ENCODE measurements at places on chromosomes 4 and X.

DNA sequence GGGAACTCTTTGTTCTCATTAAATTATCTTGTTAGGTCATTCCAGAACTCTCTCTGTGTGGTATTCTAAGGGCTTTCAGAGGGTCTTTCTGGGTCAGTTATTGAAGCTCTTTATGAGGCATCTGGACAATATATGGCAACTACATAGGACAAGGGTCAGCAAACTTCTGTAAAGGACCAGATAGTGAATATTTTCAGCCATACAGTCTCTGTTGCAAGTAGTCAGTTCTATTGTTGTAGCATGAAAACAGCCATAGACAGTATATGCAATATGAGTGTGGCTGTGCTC lies 35.1 kb downstream of the HADH start:
- DNase-seq, result no peak

DNA sequence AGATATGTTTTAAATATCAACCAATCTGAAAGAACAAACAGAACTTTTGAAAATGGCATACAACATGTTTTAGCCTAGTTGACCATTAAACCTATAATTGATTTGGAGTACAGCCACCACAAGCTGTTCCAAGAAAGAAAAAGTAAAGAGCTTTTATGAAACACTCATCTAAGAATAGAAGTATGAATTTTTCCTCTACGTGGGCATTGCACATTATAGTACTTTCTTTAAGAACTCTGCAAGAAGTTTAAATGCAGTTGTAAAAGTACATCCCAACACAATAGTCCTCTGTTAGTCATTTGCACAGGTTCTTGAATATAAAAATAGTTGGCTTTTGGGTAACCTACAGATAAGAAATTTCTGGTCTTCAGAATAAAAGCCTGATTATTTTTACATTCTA lies 933.6 kb upstream of the ADGRL3 start:
- DNase-seq, result no peak

DNA sequence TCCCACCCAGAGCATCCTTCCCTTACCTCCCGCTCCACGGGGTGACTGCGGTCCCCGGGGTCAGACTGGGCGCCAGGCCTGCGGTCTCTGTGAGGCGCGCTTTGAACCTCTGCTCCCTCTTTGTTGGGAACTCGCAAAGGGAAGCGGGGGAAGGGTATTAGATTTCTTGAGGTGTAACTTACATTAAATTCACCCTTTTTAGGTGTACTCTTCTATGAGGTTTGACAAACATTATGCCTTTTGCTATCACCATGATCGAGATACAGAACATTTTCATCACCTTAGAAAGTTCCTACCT lies 569 bp downstream of the DCK start:
- DNase-seq, result no peak

DNA sequence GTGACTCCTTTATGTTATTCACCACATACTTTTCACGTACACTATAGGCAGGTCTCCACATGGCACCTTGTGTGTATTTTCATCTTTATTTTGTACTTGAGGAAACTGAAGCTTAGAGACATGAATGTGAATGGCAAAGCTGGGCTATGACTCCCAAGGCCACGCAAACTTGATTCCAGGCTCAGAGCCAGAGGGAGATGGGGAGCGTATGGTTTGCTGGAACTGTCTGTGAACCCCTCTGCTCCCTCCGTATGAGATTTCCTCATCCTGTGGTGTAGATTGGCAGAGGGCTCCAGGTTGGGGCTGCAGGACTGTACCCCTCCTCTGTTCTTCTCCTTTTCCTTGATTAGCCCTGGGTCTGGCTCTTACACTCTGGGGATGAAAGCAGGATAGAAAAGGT lies 16.1 kb upstream of the STARD8 start:
- DNase-seq, result no peak

GRCh38 chrX:154715825-154716224 lies 35.1 kb downstream of the GAB3 start:
- DNase-seq, result no peak

GRCh38 chr4:165085946-165086345 lies 26.7 kb downstream of the TMEM192 start:
- DNase-seq, result no peak

DNA sequence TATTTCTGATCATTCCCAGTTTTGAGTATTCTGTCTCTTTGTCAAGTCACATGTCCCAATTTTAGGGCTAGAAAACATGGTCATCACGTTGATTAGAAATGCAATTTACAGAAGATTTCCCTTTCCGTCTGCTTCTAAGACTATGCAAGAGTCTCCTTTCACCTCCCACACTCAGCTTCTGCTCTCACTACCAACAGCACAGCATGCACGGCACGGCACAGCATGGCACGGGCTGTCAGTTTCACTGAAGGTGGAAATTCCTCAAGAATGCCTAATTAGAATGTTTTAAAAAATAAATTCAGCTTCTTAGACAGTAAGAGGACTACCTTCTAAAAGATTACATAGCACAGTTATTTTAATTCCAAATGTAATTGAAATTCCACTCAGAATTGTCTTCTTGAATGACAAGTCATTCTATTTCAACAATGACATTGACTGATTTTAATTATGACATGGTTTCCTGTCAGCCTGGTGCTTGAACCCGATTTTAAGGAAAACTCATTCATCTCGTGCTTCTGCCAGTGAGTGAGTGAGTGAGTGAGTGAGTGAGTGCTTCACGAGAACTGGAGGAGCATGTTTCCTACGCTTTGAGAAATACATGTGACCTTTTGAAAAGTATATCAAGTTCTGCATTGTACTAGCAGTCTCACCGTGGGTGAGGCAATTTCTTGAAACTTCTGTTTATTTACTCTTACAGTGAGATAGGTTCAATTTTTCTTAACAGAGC lies 124.8 kb upstream of the SORBS2 start:
- no peak for DNase-seq

GRCh38 chr4:17654701-17655100 lies 40.3 kb downstream of the MED28 start:
- DNase-seq, result no peak

DNA sequence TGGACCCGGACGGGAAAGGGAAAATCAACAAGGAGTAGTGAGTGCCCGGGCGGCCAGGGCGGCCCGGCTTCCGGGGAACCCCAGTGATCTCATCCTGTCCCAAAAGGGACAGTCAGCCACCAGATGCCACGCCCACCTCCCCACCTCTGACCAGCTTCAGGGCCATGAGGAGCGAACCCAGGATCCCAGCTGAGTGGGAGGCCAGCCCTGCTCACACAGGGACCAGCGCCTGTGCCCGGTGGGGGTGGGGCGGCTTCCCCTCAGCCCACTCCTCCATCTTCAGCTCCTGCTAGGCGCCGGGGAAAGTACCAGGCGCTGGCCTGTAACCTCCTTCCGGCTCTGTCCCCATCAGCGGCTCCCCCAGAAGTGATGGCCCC lies 6.2 kb downstream of the MYL5 start:
- DNase-seq, result no peak

GRCh38 chr4:40255393-40256281 lies 58.8 kb downstream of the RHOH start:
- no peak for DNase-seq

GRCh38 chr4:3771939-3772495 lies 5.8 kb downstream of the ADRA2C start:
- no peak for DNase-seq

- DNase-seq, result no peak
Observed at GRCh38 chr4:103996637-103997036, 276.9 kb upstream of the TACR3 start.

DNA sequence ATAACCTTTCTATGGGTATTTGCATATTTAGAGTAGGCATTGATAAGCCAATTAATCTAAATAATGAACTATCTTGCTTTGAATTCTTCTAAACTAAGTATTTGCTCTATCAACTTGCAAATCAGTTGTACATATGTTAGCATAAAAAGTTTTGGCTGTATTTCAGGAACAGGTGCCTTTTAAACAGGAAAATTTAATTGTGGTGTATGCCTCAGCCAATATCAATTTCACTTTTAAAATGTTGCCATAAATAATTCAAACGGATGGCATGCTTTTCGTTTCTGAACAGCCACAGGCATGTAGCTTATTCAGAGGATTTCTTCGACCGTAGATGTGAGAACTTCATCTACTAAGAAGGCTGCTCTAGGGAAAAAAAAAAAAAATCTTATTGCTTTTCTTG lies 99.9 kb downstream of the DCLK2 start:
- no peak for DNase-seq

- peak; percentile 9 for DNase-seq
Observed at GRCh38 chr4:37392521-37393255, 148.1 kb downstream of the NWD2 start.

Data from KBM-7 (cell line).